ENCODE measurements at places on chromosomes 12 and 14.

DNA sequence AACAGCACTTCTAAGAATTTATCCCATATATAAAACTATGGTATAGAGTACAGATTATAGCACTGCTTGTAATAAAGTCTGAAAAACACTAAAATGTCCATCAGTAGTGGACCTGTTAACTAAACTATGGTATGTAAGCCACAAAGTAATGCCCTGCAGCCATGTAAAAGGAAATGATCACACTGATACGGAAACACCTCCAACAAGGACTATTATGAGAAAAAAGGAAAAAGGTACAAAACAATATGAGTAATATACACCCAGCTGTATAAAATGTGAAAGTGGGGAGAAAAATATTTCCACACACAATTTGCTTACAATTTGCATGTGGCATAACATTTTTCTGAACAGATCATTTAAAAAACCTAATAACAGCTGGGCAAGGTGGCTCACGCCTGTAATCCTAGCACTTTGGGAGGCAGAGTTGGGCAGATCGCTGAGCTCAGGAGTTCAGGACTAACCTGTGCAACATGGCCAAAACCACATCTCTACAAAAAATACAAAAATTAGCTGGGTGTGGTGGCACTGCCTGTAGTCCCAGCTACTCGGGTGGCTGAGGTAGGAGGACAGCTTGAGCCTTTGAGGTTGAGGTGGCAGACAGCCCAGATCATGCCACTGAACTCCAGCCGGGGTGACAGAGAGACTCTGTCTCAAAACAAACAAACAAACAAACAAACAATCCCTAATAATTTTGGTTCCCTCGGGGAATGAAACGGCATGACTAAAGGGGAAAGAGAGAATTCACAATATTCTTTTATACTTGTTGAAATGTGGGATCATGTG, 250.5 kb downstream of the MED13L start:
- no peak for DNase-seq

DNA sequence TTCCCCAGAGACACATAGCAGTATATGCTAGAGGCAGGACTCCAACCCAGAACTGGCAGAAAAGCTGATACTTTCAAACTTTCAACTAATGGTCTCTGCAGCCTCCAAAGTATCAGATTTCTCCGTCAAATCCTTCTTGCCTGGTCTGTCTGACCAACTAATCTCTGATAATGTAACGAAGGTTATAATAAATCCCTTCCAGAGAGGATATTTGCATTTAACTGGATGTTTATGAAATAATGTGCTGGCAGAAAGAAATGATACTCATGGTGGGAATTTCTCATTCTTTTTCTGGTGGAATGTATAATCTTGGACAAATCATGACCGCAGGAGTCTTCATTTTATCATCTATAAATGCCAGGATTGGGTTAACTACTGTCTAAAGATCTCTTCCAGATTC, 860.3 kb downstream of the DIO2 start:
- DNase-seq = no peak

- no peak for DNase-seq
Observed at GRCh38 chr14:24277606-24278321, 6.4 kb upstream of the RABGGTA start.

DNA sequence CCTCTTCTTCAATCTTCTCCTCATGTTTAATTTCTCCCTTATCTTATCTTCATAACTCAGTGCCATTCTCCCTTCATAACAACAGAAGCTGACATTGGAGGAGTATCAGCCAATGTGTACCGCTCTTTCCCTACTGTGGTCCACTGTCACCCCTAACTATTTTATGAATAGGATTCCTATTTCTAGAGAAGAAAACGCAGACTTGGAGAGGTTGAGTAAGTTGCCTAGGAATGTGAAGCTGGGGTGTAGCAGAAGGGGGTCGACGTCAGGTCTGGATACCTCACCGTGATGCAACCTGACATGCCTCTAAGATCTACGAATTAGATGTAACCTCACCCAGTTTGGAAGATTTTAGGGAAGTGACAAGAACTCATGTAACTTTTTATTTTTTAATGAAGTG, 17.1 kb downstream of the LMO3 start:
- no peak for DNase-seq

- DNase-seq = peak; percentile 60
Observed at GRCh38 chr12:49662998-49663843, 39.9 kb downstream of the PRPF40B start.

- no peak for DNase-seq
Observed at GRCh38 chr12:106073179-106073578, 65.6 kb downstream of the NUAK1 start.

DNA sequence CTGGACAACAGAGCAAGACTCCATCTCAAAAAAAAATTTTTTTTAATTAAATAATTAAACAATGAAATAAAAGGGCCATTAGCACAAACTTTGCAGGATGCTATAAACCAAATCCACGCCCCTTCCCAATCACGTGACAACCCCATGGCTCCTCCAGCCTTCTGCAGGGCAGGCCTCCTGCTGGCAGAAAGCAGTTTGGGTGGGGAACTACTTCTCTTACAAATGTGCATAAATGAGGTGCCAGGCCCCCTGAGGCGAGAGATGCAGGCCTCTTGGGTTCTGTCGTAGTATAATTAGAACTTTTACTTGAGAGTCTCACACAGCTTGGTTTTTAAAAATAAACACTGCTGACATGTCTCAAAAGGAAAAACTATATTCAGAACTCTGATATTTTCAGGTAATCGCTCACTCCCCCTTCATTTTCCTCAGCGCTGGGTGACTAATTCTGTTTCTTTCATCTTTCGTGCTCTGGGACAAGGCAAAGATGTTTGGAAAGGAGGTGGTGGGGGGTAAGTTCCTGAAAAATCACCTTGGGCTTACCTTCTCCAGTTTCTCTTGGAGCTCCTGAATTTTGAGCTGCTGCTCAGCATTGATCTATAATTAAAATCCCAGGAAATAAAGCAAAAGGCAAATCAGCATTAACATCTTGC, 101.7 kb downstream of the CIT start:
- no peak for DNase-seq

GRCh38 chr14:61183196-61183885, 97.8 kb downstream of the TMEM30B start:
- DNase-seq = no peak

DNA sequence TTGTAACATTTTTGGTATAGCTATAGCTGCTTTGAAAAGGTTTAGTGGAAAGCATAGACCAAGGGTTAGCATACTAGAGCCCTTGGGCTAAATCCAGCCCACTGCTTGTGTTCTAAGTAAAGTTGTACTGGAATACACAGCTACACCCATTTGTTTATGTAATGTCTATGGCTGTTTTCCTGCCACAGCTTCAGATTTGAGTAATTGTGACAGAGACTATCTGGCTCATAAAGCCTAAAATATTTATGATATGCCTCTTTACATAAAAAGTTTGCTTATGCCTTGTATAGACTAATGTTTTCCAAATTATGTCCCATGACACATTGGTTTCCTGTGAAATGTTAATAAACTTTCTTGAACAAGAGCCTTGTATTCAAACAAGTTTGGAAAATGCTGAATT, 234.8 kb upstream of the ATP2B1 start:
- DNase-seq = no peak

DNA sequence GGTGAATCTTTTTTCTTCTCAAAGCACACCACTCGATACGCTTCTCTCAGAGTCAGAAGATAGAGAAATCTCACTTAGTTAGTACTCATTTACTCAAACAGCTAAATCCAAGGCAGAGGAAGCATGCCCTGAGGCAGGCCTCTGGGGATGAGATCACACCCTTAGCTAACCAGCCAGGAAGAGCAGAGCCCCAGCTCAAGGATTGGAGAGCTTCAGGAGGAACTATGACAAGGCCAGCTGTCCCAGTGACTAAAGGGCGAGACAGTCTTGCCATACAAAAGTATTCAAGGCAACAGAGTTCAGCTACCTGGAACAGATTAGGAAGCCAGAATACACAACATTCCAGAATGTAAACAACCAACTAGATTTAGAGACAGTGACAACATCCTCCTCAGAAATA, 197.7 kb upstream of the CCDC196 start:
- DNase-seq = no peak

DNA sequence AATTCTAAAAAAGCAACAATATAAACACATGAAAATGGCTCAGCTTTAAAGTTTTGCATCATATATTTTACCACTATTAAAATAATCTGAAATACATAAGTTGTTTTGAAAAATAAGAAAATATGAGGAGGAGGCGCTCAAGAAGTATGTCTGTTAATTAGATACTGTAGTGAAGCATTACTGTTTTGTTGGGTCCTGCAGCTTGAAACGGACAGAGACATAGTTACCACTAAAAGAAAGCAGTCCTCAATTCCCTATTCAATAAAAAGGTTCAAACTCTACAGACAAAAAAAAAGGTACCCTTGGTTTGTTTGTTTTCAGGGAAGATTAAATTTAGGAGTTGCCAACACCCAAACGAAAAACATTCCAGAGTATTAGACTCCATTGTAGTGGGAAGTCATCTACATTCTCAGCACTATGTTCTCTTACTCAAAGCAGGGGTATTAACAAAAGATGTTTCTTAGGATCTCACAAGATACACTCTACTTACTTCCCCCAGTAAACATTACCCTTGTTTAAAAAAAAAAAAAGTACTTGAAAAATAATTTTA, 3.0 kb downstream of the PAWR start:
- no peak for DNase-seq

DNA sequence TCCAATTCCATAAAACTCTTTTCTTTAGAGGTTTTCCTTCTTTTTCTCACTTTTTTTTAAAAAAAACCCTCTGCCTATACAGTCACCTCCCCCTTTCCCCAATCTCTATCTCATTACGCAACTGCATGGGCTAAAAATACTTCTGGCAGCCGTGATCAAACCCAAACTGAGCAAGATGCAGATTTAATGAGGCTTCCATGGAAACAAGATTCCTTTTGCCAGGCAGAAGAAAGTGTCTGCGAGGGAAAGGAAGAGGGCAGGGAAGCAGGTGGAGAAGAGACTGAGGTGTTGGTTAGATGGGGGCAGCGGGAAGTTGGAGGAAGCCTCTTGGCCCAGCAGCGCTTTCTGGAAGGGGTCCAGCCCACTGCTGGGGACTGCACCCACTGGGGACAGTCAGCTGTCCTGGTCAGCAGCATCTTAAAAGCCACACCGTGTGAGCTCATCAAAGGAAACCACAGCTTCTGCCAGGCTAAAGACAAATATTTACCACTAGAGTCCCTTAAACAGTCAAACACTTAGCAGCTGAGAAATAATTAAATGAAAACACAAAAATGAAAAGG, 90.4 kb downstream of the SLC8A3 start:
- DNase-seq = no peak

GRCh38 chr12:32261638-32262037, 137.7 kb upstream of the FGD4 start:
- DNase-seq = no peak

GRCh38 chr14:96584907-96585671, 82.9 kb downstream of the PAPOLA start:
- no peak for DNase-seq

- DNase-seq = no peak
Observed at GRCh38 chr12:115013236-115013981, 329.4 kb upstream of the TBX3 start.

DNA sequence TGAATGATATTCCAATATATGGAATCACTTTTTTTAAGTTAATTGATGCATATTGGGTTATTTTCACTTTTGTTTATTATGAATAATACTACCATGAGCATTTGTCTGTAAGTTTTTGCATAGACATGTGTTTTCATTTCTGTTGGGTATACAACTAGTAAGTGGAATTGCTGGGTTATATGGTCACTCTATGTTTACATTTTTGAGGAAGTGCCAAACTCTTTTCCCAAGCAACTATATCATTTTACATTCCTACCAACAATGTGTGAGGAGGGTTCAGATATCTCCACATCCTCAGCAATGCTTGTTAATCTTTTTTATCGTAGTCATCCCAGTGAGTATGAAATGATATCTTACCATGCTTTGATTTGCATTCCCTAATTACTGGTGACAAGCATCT, 64.0 kb downstream of the MON2 start:
- no peak for DNase-seq

- no peak for DNase-seq
Observed at GRCh38 chr12:94172031-94172430, 23.7 kb downstream of the PLXNC1 start.

DNA sequence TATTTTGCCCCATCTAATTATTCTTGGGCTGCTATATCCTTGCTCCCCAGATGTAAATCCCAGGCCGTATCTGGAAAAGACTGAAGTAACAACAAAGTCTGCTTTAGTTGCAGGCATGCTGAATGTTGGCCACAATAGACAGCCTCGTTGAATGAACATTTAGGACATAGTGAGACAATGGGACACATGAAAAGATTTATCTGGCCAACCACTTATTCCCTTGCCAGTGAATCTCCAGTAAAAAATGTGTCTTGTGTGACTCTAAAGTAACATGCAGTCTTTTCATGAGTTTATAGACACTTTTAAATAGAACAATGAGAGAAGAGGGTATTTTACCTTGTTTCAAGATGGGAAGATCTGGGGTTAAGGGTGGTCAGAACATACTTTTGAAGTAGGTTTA, 60.2 kb upstream of the STXBP6 start:
- DNase-seq = no peak

DNA sequence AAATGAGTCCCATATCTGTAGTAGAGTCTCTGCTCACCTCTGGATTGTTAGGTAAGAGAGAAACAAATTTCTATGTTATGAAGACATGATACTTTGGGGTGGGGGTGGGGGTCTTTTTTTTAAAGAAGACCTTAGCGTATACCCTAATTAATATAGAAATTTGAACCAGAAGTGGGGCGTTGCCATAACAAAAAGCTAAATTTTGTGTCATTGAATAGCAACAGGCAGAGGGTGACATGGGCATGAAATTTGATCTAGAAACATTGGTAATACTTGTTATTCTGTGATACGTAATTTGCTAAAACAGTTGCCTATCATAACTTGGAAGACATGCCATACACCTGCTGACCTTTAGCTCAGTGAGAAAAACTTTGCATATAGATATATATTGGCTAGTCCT, 92.3 kb upstream of the SLC38A2 start:
- no peak for DNase-seq

DNA sequence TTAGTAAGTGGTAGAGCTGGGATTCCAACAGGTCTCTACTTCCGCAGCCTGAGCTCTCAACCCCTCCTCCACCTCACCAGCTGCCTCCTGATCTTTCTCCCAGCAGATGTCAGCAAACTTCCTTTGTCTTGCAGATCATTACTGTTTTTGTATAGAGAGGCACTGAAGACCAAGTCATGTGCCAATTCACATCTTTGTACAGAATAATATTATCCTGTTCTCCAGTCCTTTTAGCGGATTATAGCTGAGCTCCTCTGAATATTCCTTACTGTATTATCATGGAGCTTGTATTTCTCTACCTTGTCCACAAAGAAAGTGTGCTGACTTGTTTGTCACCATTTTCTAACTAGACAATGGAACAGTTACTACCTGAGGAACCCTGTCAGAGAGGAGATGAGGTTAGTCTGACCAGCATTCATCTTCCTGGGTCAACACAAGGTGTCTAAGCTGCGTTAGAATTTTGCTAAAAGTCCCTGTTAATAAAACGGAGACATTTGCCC, 142.3 kb upstream of the ARHGAP5 start:
- peak; percentile 18 for DNase-seq

DNA sequence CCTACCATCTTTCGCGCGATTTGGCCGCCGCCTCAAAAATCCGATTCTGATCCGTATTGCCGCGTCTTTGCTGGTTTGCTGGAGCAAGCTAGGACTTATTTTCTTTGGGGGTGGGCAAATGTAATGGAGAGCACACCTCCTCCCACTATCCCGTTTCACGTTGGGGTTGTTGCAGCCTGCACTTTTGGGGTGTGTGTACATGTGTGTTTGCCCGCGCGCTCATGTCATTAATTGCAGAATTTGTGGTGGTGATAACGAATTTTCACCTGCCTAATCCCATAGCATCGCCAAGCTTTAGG, 657 bp downstream of the METAP2 start:
- no peak for DNase-seq

GRCh38 chr14:65478596-65478995, 66.1 kb downstream of the FUT8 start:
- no peak for DNase-seq

- no peak for DNase-seq
Observed at GRCh38 chr12:3255057-3255456, 177.9 kb downstream of the TSPAN9 start.

Measured in T-helper 1 cell (primary cell).